ENCODE measurements at places on chromosomes 2 and 18.

GRCh38 chr2:170202437-170202836 is 24.5 kb downstream of the MYO3B start:
- no peak for DNase-seq

- DNase-seq = no peak
Observed at GRCh38 chr18:27094621-27095020, 90.5 kb downstream of the CHST9 start.

GRCh38 chr2:136238286-136239078 is 120.5 kb upstream of the CXCR4 start:
- DNase-seq = peak; percentile 52

DNA sequence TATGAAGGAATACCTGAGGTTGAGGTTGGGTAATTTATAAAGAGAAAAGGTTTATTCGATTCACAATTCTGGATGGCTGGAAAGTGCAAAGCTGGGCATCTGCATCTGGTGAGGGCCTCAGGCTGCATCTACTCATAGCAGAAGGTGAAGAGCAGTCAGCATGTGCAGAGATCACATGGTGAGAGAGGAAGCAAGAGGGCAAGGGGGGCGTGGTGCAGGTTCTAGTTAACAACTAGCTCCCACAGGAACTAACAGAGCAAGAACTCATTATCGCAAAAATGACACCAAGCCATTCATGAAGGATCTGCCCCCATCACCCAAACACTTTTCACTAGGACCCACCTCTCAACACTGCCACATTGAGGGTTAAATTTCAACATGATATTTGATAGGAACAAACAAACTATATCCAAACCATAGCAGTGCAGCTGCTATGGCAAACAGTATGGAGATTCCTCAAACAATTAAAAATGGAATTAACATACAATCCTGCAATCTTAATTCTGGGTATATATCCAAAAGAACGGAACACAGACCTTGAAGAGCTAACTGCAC is 72.8 kb upstream of the LDLRAD4 start:
- no peak for DNase-seq

DNA sequence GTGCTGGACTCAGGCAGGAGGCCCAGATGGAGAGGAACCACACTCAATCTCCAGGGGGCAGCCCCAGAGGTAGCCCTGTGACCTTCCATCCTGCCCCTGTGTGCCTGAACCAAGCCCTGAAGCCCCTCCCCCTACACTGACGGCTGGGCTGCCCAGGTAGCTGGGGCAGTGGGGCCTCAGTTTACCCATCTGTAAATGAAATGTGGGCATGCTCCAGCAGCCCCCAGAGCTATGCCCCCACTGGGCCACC is 15.8 kb downstream of the CROCC2 start:
- DNase-seq = no peak

GRCh38 chr2:72998724-72999123 is 72.8 kb downstream of the SFXN5 start:
- DNase-seq = no peak

GRCh38 chr18:10432781-10433180 is 21.7 kb upstream of the APCDD1 start:
- DNase-seq = no peak

GRCh38 chr2:227871375-227871791 is at the start of gene DAW1:
Gene DAW1, plus strand, starts transcription at chr2:227871631. Its CDS starts 59 bp downstream, at chr2:227871690.
- DNase-seq = no peak

- no peak for DNase-seq
Observed at GRCh38 chr18:24126155-24126961, 12.5 kb upstream of the CABYR start.

- DNase-seq = no peak
Observed at GRCh38 chr2:119062652-119063051, 95.9 kb downstream of the C1QL2 start.

GRCh38 chr18:51361130-51361860 is 163.8 kb upstream of the MEX3C start:
- no peak for DNase-seq

- DNase-seq = no peak
Observed at GRCh38 chr2:153100151-153100550, 378.4 kb downstream of the RPRM start.

DNA sequence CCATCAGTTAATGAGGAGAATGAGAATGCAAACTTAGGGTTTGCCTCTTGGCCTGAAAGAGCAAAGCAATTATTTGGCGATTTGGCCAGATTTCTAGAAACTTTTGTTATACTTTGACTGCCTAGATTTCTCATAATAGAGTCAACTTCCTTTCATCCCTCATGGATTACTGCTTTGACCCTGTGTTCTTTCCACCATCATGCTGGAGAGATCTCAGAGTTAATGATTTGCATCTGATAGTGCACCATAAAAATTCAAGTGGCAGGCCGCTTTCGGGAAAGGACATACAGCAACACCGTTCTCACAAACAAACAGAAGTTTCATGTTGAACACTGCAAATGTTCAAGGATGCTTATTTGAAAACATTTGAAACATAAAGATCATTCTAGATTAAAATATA is 143.7 kb upstream of the ZFP36L2 start:
- no peak for DNase-seq

- no peak for DNase-seq
Observed at GRCh38 chr2:26430826-26431225, 29.1 kb downstream of the DRC1 start.

GRCh38 chr2:236503100-236503499 is 66.5 kb upstream of the ACKR3 start:
- DNase-seq = no peak

GRCh38 chr2:215367662-215368492 is 56.0 kb downstream of the ATIC start:
- no peak for DNase-seq

- DNase-seq = no peak
Observed at GRCh38 chr2:10019602-10020400, 23.5 kb upstream of the KLF11 start.
